ENCODE measurements at places on chromosomes 16 and 17. TPM values are rescaled to one million over a fixed set of nuclear protein-coding genes. Genes with fewer than 3 reads are reported as not detected.

- ATAC-seq, result no peak
Observed at GRCh38 chr17:79950751-79951150, 84.9 kb downstream of the TBC1D16 start.

- peak; percentile 65 for ATAC-seq
Observed at GRCh38 chr17:49031965-49032928, 35.1 kb downstream of the IGF2BP1 start.

DNA sequence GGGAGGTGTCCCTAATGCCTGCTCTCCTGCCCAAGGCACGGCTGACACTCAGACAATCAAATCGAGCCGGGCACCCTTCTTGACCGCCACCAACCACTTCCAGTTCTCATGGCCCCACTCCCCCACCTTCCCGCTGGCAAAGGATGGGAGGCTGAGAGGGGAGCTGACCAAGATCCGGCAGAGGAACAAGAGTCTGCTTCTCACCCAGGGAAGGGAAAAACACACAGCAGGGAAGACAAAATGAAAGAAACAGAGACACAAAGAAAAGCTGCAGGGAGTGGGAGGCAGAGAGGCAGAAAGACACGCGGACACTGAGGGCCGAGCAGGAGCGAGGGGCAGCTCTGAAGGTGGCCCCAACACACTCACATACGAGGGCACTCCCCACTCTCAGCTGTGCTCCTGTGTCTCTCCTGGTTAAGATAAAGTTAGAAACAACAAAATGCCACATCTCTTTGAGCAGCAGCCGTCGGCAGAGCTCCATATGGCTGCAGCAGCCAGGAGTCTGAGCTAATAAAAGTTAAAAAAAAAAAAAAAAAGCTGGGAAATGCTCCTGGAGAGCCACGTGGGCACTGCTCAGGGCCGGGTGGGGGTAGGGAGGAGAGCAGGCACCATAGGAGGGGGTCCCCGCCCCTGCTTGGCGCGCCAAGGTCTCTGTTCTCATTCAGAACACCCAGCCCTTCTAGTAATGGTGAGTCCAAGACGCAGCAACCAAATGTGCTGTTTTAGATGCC, 7.4 kb downstream of the LRRC75A start:
- no peak for ATAC-seq

- no peak for ATAC-seq
Observed at GRCh38 chr17:9261081-9262012, 240.0 kb downstream of the NTN1 start.

- no peak for ATAC-seq
Observed at GRCh38 chr16:86046667-86047270, 147.8 kb downstream of the IRF8 start.

- peak; percentile 59 for ATAC-seq
Observed at GRCh38 chr17:82241183-82241925, 12.5 kb downstream of the SLC16A3 start.

GLTPD2 gene
- not detected for total RNA-seq

GRCh38 chr17:36592316-36592715, 637 bp downstream of the DHRS11 start:
- no peak for ATAC-seq

ZNF213 gene
- total RNA-seq, result 8.6 TPM

KCNJ16 gene
- total RNA-seq, result not detected

CDH16 gene
- total RNA-seq, result not detected

FOXF1 gene
- not detected for total RNA-seq

NLRC3 gene
- total RNA-seq, result 36.8 TPM

DNA sequence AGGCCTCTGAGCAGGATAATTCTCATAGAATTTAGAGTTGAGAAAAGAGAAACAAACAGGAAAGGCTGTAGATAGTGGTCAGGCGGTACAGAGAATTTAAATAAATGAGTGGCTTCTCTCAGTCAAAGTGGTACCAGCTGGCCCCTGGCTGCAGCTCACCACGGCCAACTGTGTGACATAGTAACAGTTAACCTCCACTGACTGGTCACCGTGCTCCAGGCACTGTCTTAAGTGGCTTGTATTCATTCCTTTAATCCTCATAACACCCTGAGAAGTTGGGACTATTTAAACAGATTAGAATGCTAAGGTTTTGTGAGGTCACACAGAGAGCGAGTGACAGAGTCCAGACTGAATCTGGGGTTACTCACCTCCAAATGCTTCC, 108.9 kb downstream of the GNAO1 start:
- no peak for ATAC-seq

- ATAC-seq, result peak; percentile 77
Observed at GRCh38 chr17:57987581-57988300, at the start of gene VEZF1. Gene VEZF1, minus strand, starts transcription at chr17:57988254. Its CDS starts 143 bp downstream, at chr17:57988111.

SLC26A11 gene
- 37.3 TPM for total RNA-seq

GRCh38 chr16:28544998-28545397, 6.2 kb upstream of the NUPR1 start:
- no peak for ATAC-seq

DNA sequence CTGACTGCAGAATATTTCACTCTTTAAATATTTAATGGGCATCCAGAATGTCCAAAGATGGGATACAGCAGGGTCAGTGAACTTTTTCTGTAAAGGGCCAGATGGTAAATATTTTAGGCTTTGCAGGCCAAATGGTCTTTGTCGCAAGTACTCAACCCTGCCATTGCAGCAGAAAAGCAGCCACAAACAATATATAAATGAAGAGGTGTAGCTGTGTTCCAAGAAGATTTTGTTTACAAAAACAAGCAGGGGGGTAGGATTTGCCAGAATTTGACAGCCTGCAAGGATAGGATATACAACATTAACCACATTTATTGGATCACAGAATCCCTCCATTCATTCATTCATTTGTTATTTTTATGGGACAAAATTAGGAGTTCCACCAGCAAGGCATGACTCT, 435.0 kb upstream of the DYNLRB2 start:
- ATAC-seq, result no peak

- ATAC-seq, result no peak
Observed at GRCh38 chr16:12406158-12406557, 397.5 kb downstream of the CPPED1 start.

- no peak for ATAC-seq
Observed at GRCh38 chr16:68889508-68890150, 46.3 kb downstream of the TANGO6 start.

GRCh38 chr17:77434136-77435114, 293.7 kb downstream of the SEC14L1 start:
- peak; percentile 4 for ATAC-seq

DNA sequence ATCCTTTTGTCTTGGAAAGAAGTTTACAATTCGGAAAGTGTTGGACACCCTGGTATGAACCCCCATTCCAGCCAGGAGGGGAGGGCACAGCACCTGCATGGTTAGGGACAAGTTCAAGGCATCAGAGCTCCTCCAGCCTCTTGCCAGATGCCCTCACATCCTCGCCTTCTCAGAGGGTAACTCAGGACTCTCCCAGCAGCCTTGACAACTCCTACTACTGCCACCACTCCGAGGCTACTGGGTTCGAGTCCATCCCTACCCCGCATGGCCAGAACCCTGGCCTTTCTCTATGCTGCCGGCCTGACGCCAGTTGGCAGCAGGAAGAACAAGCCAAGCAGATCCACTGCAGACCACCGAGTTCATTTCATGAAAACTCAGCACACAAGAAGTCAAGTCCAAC, 34.1 kb downstream of the AXIN2 start:
- ATAC-seq, result no peak

DNA sequence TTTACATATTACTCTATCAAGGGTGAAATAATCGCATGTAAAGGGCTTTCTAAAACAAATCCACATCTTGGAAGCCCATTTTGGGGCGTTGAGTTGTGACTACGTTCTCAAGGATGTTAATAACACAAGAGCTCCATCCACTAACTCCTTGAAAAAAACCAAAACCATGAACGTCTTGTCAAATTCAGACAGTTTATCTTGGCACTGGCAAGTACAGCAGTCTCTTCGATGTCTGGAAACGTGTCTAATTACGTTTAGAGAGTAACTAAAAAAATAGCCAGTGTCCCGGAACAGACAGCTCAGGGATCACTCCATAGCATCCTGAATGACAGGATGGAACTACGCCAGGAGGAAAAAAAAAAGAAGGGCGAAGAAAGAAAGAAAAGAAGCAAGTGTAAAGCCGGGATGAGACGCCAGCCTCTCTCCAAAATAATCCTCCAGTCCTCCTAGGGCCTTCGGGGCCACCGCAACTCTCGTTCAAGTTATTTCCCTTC, 954 bp downstream of the MYO1D start:
- no peak for ATAC-seq

DNA sequence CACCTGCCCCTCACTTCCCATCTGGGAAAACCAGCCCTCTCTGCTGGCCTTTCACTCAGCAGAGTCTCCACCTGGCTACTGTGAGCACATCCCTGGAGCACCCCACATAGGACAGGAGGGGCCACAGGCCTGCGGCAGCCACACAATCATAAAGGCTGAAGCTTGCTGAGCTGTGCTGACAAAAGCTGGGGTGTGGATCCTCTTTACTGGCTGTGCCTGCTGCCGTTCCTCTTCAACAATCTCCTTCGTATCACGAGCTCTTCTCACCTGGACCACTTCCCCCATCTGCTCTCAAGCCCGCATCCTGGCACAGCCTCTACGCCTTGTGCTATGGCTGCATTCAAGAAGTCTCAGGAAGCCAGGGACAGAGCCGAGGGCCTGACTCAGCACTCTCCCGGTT, 86.1 kb downstream of the ZNF778 start:
- no peak for ATAC-seq

DNA sequence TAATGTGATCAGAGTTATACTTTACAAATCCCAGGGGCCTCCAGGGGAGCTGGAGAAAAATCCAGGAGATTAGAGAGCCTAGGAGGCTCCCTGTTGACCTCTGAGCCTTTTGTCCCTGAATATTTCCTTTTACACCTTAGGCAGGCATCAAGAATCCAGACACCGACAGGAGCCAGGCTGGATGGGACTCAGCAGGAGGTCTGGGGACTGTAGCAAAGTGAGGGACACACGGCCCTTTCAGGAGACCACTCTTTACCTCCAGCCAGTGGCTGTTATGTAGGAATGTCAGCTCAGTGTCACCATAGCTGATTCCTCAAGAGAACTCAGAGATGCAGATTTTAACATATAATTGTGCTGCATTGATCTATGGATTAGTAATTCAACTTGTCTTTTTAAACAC, 198.4 kb downstream of the SHISA9 start:
- no peak for ATAC-seq

DNA sequence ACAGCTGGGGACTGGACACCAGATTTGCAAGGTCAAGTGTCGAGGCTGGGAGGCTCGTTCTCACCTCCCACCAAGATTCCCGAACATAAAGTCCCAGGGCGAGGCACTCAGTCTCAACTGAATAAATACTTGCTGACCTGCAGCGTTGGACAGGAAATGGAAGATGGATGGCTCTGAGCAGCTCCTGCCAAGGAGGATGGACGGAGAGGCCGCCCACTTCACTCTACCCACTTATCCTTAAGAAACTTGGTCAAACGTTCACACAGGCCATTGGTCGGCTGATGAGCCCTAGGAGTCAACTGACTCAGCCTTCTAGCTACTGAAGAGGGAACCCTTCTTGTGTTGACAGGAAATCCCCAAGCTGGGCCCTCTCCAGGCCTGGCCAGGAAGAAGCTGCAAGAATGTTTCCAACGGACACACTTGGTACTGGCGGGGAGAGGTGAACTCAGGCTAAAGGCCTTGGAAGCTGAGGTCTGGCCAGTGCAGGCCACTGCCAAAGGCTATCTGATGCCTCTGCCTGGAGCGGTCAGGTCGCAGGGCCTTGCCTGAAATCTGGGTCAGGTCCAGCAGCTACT, 50.0 kb downstream of the VAC14 start:
- ATAC-seq, result no peak

- peak; percentile 44 for ATAC-seq
Observed at GRCh38 chr17:75876938-75877751, 1.2 kb downstream of the TRIM47 start.

CRYBA1 gene
- not detected for total RNA-seq

GRCh38 chr17:67492824-67493517, 115.9 kb downstream of the PITPNC1 start:
- ATAC-seq, result no peak

- ATAC-seq, result no peak
Observed at GRCh38 chr16:31168848-31169247, 11.1 kb upstream of the FUS start.

CES3 gene
- total RNA-seq, result 2.6 TPM

KRTAP4-9 gene
- total RNA-seq, result not detected

DNA sequence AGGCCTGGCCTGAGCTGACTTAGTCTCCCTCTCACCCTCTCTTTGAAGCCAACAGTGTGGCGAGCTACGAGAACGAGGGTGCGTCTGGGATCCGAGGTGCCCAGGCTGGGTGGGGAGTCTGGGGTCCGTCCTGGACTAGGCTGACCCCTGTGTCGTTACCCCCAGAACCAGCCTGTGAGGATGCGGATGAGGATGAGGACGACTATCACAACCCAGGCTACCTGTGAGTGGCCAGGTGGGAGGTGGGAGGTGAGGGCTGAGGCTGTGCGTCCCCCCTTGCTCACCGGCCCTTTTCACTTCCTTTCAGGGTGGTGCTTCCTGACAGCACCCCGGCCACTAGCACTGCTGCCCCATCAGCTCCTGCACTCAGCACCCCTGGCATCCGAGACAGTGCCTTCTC, 1.6 kb downstream of the LAT start:
- ATAC-seq, result no peak

KRTAP4-4 gene
- not detected for total RNA-seq

DNA sequence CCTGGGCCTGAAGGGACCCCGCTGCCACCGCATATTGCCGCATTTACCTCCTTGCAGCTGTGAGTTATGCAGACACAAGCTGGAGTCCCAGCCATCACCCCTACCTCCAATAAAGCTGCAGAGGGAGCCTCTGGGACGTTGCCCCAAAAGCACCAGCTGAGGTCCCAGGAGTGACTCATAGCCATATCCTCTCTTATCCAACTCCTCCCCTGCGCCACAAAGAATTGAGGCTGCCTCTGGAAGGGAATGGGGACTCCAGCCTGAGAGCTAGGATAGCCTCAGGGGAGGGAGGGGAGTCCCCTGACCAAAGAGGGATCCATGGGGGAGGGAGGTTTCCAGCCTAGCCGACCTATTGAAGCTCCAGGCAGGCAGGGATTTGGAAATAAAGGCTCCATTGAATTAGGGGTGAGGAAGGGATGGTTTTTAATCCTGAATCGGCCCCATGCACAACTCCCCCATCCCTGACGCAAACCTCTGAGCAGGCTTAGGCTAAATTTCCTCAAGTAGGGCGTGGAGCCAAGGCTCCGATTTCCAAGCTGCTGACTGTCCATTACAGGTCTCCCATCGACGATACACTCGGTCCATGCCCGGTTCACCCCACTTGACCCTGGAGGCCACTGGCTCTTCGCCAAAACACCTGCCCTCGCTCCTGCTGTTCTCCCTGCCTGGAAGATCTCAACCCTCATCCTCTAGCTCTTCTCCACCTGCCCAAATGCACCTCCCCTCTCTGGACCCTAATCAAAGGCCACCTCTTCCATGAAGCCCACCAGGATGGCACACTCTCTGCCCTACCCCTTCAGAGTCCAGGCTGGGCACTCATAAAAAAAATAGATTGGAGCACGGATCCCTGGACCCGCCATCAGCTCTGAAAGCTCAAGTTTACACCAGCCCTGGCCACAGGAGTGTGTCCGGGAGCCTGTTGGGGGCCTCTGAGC, 27.5 kb downstream of the PIMREG start:
- no peak for ATAC-seq
